Lung microvascular endothelial cell (primary cell): ENCODE measurements at places on chromosomes 5 and 9. TPM values are rescaled to one million over a fixed set of nuclear protein-coding genes. Genes with fewer than 3 reads are reported as not detected.

Gene TEK
- total RNA-seq, result 56.9 and 108 TPM in 2 replicates

DNA sequence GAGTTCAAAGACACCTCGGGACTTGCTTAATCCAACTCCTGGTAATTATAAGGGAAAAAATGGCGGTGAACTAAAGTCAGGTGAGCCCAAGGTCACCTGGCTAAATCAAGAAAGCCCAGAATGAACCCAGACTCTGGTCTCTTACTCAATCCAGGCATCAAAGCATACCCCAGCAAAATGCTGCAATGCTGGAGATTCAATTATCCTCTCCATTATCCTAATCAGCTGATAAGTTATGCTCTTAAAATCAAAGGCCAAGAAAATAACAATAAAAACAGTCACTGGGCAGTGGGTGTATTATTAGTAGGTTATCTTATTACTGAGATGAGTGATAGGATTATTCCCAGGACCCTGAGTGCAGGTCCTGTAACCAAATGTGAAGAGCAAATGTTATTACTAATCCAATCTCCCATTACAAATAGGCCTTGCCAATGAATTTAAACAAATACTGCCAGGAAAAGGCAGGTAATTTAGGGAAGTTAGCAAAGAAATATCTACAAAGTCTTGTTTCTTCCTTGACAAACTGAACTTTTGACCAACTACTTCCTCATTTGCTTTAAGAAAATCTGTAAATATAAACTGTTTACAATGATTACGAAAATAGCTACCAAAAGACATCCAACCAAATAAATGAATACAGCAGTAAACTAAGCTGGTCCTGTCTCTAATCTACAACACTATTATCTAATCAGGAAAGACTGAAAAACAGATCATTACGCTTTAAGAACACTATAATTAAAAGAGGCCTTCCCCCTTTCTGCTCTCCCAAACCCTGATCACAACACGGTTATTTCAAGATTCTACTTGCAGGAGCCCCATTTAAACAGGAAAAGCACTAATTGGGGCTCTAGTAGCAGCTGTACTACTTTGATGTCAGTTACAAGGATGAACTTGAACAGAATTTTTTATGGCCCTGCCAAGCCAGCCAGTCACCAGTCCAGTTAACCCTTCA is 103.2 kb downstream of the MED27 start:
- DNase-seq, result no peak

Gene FBP2
- not detected in 2 replicates for total RNA-seq

DNA sequence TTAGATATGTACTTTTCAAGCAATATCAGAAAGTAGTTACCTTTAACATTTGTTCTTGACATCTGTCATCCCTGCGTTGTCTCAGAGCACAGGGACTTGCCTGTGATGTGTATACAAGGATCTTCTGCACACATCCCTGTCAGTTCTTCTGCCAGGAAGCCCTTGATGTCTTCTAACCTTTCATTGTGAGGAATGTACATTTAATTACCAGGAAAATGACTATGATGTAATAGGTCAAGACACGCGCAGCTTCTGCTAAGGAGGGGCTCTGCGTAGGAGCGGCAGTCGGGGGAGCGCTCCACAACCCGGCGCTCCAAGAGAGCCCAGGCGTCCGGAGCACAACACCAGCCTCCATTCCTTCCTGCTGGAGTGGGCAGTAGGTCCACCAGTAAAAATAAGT is 119.7 kb downstream of the IRX2 start:
- DNase-seq, result no peak

DNA sequence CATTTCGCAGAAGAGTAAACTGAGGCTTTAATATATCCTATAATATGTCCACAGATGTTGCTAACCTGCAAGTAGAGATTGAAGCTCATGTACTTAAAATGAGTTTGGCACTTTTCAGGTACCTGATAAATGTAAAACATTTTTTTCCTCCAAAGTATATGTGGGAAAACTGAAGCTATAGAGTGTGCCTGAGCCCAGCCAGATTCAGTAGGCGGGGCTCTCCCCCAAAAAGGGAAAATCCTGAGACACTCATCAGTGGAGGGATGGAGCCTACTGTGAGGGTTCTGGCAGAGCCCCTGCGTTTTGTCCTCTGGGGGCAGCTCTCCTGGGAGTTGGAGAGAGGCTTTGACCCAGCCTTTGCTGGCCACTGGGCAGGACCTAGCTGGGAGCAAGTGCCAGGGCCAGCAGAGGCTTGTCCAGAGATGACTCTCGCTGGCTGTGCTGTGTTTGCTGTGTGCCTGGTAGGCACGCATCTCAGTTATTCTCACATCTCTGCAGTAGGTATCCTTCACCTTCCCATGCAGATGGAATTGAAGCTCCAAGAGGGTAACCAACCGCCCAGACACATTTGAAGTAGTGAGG is 81.1 kb upstream of the SPRY4 start:
- no peak for DNase-seq

- no peak for DNase-seq
These were observed 86.0 kb downstream of the SNCAIP start for GRCh38 chr5:122398016-122398415.

DNA sequence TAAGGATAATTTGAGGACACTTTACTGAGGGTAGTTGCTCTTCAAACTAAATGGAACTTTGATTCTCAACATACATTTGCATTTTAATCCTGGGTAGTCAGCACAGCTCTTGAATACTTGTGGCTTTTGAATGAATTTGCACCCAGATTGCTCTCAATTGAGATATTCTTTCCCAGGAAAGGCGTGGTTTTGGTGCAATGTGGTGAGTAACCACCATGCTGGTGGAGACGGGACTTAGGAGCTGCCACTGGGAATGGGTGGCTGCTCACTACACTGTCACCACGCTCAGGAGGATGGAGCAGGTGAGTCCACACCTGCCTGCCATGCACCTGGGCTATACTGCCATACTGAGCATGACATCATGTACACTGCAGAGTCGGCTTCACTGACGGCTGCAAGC is 99.2 kb downstream of the IRX1 start:
- no peak for DNase-seq

DNA sequence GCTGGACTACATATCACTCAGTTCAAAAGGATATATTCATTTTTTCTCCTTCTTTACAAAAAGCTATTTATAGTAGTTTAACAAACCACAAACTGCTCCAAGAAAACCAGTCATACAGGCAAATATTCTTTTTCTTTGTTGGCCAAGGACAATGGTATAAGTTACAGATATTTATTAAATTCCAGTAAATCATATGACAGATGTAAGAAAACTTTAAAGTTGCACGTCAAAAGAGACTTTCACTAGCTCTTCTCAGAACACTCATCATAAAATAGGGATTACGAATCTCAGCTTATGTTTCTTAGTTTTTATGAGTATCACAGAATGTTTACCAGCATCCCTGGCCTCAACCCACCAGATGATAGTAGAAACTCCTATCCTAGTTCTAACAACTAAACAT is 67.2 kb downstream of the ANKRD31 start:
- no peak for DNase-seq

DNA sequence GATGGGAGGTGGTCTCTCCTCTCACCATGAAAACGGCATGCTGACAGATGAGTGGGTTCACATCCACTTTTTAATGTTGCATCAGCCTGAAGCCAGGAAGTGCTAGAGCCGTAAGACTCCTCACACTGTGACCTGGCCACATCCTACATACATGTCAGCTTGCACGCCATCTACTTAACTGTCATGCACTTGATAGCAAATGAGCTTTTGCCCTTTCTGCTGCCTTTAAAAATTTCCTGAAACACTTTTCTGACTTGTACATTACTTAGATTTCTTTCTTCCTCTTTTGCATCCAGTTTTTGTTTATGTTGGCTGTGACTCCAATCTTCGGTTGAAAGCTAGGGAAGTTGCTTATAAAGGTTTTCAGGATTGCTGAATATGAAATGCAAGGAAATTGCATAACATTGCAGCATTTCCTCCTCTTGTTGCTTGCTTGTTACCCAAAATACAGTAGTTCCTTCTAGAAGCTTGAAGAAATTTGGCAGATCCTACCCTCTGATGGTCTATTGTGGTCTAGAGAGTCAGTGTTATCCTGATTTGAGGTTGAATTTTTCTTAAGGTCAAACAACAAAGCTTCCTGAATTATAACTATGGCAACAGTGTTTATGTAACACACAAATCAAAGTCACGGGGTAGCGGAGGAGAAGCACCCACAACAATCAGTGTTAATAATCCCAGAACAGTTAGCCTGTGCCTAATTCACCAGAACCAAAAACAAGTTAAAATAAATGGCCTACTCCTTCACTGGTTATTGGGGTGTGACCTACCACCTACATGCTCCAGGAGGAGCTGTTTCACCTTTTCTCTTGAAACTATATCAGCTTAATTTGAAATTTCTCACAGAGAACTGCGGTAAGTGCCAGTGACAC is 232.5 kb downstream of the ARHGAP26 start:
- peak; percentile 73 for DNase-seq

Gene C5orf52
- not detected in 2 replicates for total RNA-seq
